ENCODE measurements at places on chromosomes 1 and 21.

DNA sequence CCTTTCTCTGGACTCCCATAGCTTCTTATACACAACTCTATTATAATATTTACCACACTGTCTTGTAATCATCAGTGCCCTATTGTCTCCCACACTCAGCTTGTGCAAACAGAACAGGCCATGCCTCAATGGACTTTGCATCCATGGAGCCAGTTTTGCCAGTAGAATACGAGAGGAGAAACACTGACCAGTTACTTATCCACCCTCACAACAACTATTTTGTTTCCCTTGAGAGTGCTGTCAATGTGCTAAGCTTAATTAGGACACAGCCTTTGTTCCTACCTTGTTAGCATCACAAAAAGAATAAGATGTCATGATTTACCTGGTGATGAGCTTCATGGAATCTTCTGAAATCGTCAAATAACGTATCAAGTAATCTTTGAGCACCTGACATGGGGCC lies 18.1 kb upstream of the LRRC52 start:
- DNase-seq, result no peak

- no peak for DNase-seq
Observed at GRCh38 chr1:64526312-64526711, 56.4 kb downstream of the CACHD1 start.

GRCh38 chr1:71753746-71754145 lies 528.6 kb downstream of the NEGR1 start:
- no peak for DNase-seq

GRCh38 chr21:15221799-15222386 lies 157.1 kb upstream of the NRIP1 start:
- DNase-seq, result no peak

GRCh38 chr1:31886866-31887265 lies 51.3 kb downstream of the PTP4A2 start:
- no peak for DNase-seq

GRCh38 chr1:72253132-72253531 lies 29.2 kb downstream of the NEGR1 start:
- no peak for DNase-seq

DNA sequence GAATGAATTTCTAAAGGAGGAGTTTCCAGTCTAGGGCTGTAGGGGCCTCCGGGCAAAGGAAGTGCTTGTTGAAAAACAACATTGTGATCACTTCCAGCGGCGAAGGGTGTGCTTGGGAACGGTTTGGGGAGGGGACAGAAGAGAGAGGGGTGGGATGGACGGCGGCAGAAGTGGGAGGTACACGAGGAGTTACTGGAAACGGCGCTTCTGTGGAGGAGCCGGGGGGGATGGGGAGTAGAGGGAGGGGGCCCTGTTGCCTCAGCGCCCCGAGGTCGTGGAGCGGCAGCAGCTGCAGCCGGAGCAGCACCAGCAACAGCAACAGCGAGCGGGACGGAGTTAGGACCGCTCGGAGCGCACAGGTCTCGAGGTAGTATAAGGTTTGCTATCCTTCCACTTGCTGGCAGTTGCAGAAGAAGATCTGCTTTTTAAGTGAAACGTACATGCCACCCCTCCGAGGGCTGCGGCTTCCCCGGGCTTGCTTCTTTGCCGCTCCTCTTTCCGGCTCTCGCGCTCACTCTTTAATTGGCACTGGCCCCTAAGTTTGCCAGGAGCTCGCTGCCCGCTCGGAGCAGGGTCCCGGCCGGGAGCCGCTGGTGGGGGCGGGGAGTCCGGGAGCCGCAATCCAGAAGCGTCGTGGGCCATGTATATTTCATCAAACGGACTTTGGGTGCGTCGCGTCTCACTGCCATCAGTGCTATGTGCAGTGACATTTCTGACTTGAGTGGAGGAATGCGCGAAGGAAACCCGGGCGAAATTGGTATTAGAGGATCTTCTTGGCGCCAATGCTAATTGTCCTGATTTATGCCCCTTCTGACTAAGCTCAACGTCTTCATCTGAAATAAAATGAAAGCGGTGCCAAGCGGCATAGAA lies 771 bp upstream of the NTNG1 start:
- peak; percentile 29 for DNase-seq

GRCh38 chr1:20432891-20433290 lies 53.1 kb downstream of the CAMK2N1 start:
- DNase-seq, result no peak

- peak; percentile 5 for DNase-seq
Observed at GRCh38 chr1:64623750-64624191, 121.1 kb upstream of the RAVER2 start.

- DNase-seq, result no peak
Observed at GRCh38 chr1:162390396-162391185, 9.1 kb downstream of the C1orf226 start.

- DNase-seq, result no peak
Observed at GRCh38 chr1:183933528-183934179, 103.9 kb downstream of the COLGALT2 start.

All from umbilical cord (tissue), 2 donors.